ENCODE measurements at places on chromosomes 6 and 20. TPM values are rescaled to one million over a fixed set of nuclear protein-coding genes. Genes with fewer than 3 reads are reported as not detected.

The TP53TG5 gene
- not detected for polyA plus RNA-seq

The PROKR2 gene
- polyA plus RNA-seq, result 1.8 TPM

The KCNG1 gene
- polyA plus RNA-seq, result 8.1 TPM

The ELOVL2 gene
- polyA plus RNA-seq, result 1.2 TPM

The POLR3F gene
- 11.0 TPM for polyA plus RNA-seq

The RAET1G gene
- not detected for polyA plus RNA-seq
